T-helper 22 cell (primary cell): ENCODE measurements at places on chromosomes 2 and 18.
A peak's percentile ranks its signal among the peaks of the same experiment; 100 is the strongest.

DNA sequence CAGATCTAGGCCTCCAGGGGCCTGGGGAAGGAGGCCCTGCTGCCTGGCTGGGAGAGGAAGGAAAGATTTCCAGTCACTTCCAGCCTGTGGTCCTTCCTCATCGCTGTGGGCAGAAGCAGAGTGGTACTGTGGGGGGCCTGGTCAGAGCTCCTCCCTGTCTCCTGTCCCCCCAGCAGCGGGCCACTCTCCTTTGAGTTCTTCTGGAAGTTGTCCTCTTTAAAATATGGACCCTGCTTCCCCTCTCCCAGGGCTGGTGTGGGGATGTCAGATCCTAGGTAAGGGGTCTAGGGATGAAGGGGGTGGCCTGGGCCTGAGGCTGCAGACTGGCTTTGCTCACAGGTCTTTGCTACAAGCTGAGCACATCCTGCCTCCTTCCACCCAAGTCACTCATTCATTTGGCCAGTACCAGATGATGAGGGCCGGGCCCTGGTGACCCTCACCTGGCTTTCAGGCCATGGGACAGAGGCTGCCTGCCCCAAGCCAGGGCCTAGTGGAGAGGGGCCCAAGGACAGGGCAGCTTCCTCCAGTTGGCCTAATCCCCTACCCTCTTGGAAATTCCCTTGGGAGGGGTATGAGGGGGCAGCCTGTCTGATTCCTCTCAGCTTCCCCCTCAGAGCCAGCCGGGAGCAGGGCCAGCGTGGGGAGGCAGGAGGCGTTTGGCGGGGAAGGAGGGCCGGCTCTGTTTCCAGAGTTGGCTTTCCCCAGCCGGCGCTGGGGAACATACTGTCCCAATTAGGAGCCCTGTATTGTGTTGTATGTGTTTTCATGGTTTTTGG is 231.9 kb downstream of the DYSF start:
- no peak for DNase-seq

- no peak for DNase-seq
Measured at GRCh38 chr2:182081602-182082260, 96.1 kb downstream of the PPP1R1C start.

DNA sequence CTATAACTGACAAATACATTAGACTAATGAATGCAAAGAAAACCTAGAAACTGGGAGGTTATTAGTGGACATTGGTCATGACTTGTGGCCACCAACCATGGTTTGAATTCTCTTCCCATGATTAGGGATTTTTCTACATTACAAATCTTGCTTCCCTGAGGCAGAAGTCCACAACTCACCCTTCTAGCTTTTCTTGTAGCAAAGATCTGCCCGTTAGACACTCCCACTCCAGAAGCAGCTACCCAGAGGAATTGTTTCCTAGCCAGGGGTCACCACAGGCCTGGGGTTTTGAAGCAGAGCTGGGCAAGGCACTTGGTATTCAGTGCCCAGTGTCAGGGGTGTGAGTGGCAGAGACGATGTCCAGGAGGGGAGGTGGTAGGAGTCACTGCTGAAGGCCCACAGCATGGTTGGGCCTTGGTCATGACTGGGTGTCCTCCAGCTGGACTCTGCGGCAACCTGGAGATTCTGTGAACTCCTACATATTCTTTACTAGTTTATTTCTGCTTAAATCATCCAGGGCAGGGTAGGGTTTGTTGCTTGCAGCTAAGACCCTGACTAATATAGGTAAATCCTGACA is 54.9 kb downstream of the ACTR2 start:
- DNase-seq: no peak

GRCh38 chr2:110149330-110150220 is 34.0 kb upstream of the MALL start:
- no peak for DNase-seq

DNA sequence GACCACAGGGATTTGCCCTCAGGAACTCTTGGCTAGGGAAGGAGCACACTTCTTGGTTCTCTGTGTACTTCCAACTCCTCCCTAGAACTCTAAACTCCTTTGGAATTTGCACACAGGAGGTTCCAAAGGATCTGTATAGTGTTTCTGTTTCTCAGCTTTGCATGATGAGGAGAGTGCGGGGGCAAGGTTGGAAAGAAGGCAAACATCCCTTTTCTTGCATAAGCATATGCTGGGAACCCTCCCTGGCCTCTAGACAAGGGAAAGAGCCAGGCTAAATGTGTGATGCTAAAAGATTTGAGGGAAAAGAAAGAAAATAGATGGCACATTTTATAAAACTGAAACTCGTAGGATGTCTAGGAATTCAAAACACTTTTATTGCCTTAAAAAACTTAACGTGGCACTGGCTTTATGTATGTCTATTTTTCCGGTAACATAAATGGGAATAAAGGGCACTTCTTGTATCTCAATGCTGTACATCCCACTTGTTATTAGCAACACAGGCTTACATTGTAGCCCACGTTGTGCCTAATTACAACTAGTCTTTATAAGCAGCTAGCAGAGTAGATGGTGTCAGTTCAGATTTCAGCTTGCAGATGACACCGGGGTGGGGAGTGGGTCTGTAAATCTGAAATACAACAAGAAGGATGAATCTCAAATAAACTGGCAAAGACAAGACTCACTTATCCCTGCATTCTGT is 165.8 kb downstream of the GPD2 start:
- no peak for DNase-seq

DNA sequence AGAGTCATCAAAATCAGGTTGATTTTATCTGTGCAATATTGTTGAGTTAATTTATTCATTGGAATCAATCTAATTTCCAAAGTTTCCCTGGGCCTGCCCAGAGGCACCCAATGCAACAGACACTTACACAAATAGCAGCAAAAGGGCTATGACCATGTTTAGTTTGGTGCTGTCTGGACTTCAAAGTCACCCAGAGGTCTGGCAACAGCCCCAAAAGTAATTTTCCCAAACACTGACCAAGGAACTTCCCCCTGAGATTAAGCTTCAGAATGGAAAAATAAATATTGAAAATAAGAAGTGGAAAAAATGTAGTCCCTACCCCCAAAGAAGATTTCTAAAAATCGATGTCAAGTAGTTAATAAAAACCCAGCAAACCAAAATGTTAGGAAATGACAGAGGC is 70.9 kb upstream of the RNF152 start:
- DNase-seq: no peak

DNA sequence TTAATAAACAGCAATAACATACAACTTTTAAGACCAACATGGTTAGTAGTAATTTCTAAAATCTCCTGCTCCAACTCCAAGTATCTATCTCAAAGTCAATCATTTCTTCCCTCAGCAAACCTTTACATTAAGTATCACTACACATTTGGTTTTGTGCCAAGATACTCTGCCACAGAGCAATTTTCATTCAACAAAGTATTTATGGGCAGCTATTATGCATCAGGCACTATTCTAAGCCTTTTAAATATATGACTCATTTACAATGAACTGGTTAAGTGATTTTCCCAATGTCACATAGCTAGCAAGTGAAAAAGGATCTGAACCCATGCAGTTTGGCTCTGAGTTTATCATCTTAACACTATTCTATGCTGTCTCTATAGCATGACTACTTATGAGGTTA is 264.3 kb downstream of the NOL4 start:
- DNase-seq: no peak

GRCh38 chr2:120312076-120312475 is 33.9 kb upstream of the INHBB start:
- no peak for DNase-seq

DNA sequence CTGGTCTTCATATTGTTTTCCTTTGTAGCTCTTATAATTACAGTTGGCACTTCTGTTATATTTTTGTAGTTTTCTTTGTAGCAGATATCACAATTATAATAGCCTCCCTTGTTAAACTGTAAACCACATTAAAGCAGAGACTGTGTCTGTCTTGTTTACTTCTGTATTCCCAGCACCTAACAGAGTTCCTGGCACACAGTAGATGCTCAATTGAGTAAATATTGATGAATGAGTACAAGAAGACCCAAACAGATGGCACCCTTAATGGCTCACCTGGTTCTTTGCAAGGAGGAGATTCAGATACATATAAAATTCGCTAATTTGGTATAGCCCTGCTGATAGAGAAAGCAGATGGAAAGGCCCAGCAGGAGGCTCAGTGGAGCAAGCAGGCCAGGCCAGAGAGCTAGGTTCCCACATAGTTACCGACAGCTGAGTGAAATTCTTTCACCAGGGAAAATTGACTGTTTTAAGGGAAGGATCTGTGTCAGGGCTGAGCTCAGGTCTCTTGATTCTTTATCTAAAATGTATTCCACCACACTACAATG is 120.1 kb downstream of the NUP35 start:
- no peak for DNase-seq

DNA sequence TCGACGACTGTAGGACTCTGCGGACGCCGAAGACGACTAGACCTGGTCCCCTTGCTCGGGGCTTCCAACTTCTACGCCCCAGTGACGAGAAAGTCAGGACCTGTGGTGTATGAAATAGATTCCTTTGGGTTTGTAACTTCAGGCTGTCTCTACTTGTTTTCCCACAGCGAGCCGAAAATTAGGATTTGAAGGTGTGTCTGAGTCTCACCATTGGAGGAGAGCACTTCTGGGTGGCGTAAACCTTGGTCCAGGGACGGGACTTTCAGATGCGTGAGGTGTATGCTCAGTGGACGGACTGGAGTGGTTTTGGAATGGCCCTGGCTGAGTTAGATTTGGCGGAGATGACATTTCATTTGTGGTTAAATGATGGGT is 1.3 kb downstream of the BIRC6 start:
- DNase-seq: peak; percentile 0

- DNase-seq: no peak
Measured at GRCh38 chr2:144924827-144925226, 404.9 kb upstream of the ZEB2 start.

DNA sequence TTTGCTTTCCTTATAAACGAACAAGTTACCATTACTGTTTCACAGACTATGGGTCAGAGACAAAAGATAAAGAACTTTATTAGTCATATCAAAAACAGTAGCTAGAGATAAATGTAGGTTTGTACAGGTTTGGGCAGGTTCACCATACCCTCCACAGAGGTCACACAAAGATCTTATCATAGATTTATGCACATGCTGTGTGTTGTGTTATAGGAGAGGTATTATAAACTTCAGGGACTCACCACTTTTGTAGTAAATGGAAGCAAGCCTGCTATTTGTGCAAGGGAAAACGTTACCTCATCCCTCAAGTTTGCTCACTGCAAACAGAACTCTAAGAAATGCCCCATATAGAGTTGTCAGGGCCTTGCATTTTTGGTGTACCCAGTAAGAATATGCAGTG is 584.5 kb upstream of the LRRTM1 start:
- no peak for DNase-seq

DNA sequence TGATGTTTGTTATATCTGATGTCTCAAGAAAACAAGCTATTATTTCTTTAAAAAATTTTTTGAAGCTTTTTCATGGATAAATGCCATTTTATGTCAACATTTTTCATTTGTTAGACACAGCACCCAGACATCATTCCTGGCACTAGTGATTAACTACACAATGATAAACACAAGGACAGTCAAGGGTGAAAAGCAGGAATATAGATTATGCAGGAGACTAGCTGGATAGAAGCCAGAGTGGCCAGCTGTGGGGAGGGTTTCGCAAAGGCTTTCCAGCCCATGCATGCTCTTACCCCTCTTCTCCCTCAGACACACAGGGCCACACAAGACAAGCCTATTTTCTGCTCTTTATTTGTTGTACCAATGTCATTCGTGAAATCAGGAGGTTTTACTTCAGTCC is 127.1 kb upstream of the TTC39C start:
- DNase-seq: no peak

DNA sequence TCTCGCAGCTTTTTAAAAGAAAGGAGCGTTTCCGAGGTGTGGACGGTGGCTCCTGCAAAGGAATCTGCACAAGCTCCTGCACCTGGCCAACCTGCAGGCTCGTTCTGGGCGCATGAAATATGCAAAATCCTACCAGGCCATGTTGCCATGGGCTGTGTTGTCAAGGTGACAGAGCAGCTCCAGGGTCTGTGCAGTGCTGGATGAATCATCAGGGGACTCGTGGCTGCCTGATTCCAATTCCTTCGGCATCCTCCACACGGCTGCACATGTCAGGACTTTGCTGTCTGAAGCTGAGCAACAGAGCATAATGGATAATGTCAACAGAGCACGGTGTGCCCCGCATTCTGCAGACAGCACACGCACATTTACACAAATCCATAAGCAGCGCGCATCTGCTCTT is 120.5 kb downstream of the EIPR1 start:
- DNase-seq: no peak

DNA sequence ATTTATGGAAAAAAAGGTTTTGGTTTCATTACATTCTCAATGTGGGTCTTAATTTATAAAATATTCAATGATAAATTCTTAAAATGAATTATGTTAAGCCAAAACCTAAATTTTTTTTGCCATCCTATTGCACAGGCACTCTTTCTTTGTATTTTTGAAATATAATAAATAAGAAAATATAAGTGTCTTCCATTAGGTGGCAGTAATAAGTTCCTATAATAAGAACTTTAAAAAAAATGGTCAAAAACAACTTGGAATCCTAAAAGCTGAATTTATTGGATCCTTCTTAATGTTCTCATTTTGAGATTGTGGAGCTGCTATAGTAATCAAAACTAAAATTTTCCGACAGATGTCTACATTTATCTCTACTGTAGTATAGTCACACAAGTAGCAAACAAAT is 5.7 kb downstream of the CALCRL start:
- DNase-seq: no peak

DNA sequence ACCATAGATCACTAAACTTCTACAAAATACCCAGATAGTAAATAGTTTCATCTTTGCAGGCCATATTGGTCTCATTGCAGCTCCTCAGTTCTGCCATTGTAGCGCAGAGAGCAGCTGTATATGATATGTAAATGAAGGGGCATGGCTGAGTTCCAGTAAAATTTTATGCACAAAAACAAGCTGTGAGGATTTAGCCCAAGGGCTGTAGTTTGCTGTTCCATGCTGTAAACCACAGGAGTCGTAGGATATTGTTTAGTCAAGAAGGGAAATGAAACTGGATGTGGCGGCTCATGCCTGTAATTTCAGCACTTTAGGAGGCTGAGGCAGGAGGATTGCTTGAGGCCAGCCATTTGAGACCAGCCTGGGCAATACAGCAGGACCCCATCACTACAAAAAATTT is 83.0 kb downstream of the MGAT5 start:
- DNase-seq: no peak

DNA sequence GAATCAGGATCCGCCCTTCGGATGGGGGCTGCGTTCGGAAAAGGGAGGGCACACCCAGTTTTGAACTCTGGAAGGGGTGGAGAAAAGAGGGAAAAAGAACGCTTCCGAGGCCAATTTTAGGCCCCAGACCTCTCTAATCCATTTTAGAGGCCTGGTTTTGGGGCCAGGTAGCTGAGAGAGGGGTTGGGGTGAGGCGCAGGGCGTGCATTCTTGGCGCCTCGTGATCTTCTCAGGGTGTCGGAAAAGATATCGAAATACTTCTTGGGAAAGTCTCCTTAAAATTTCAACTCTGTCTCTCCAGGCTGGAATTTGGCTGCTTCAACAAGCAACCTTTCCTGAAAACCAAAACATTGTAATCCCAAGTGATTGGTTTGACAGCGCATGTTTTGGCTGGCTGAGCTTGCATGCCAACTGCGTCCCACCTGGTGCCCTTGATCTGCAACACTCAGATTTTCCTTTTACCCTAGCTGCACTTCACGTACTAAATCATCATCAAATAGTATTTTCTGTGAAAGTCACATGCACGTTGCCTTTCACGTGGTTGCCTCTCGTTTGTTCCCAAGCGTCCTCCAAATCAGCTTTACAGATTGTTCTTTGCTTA is 864 bp upstream of the XPO1 start:
- DNase-seq: peak; percentile 28
